ENCODE measurements at places on chromosomes 6 and 20.

DNA sequence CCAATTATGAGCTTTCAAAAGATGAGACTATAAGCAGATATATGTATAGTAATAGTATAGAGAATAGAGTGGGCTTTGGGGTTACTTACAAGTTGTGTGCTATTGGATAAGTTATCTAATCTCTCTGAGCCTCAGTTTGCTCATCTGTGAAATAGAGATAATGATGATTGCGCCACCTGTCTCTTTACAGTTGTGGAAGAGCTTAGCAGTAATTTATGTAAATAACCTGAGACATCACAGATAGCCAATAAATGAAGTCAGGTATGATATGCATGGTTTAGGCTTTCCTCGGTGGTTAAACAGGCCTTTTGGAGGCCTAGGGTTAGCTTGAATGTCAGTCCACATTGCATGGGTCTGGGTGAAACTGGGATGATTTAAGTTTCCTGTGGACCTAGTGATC is 29.8 kb upstream of the SCUBE3 start:
- no peak for DNase-seq

GRCh38 chr6:128174724-128175123 is 273.9 kb upstream of the THEMIS start:
- DNase-seq = no peak

GRCh38 chr20:56463428-56463827 is 5.0 kb upstream of the RTF2 start:
- no peak for DNase-seq

GRCh38 chr20:16517946-16518783 is 55.1 kb downstream of the KIF16B start:
- no peak for DNase-seq

- DNase-seq = peak; percentile 59
These were observed 113.1 kb downstream of the FYN start for GRCh38 chr6:111759836-111760785.

DNA sequence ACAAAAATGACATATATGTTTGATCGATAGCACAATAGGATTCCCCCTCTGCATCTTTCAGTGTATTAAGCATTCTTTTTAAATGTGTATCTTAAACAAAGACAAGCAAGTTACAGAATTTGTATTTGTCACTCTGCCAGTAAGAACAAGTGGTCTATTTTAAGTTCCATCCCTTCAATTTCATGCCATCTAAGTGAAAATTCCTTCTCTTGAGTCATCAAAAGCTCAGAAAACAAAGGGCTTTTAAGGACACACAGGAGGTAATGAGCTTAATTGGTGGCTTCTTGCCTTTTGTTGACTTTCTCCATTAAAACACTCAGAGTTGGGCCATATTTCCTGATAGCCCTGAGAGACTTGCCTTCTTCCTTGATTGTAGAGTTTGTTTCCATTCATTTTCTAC is 547.8 kb downstream of the TENT5A start:
- DNase-seq = no peak

- DNase-seq = no peak
These were observed 20.2 kb downstream of the SF3B5 start for GRCh38 chr6:144075187-144075586.

GRCh38 chr20:1215386-1216170 is 10.3 kb upstream of the RAD21L1 start:
- DNase-seq = no peak

DNA sequence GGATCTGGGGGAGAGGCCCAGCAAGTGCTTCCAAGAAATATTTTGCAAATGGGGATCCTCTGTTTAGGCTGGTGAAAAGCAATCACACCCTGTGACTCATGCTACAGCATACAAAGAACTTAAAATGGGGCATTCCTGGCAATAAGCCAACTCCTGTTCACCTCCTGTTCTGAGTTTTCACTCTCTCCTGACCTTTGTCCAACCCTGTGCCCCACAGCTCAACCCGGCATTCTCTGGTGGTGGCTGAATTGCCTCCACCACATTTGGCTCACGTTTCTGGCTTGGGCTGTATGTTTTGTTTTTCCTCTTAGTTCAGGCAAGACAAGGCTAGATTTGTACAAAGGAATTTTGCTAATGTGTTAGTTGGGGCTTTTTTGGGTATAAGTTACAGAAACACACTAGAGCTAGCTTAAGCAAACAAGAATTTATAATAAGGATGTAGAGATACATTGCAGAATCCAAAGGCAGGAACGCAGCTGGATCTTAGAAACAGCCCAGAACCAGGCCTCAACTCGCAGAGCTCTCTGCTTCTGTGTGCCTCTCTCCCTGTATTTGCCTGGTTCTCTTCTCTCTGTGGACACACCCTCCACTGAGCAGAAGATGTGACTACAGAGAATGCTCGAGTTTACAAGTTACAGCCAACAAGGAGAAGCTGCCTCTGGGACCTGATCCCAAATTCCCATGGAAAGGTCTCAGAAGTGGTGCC is 9.4 kb downstream of the ABCC10 start:
- DNase-seq = no peak

DNA sequence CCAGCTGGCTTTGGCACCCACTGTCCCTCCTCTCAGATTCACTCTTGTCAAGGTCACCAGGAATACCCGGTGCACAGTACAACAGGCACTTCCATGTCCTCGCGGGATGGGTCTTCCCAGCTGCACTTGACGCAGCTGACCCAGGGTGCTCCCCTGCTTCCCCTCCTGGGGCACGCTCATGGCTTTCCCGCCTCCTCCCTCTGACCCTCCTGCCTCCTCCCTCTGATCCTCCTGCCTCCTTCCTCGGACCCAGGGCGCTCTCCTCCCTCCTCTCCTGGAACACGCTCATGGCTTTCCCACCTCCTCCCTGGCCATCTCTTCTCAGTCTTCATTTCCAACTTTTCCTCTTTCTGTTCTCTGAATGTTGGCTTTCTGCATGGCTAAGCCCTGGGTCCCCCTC is 42.1 kb downstream of the FAM209B start:
- no peak for DNase-seq

GRCh38 chr20:4082406-4083097 is 67.2 kb upstream of the RNF24 start:
- DNase-seq = no peak

- no peak for DNase-seq
These were observed 65.2 kb downstream of the RIPOR3 start for GRCh38 chr20:50625986-50626677.

DNA sequence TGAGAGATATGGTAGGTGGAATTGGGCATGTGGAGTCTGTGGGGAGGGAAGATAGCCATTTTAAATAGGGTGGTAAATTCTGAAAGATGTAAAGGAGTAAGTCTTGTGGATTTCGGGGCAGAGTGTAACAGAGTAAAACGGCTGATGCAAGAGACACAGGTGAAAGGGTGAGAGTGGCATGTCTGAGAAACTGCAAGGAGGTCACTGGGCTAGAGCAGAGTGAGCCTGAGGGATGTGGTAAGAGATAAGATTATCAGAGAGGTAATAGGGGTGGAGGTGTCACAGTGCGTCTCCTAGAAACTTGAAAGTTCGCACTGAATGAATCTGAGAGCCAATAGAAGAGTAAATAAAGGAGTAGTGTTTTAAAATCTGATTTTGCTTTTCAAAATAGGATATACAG is 308.1 kb downstream of the EPM2A start:
- no peak for DNase-seq

DNA sequence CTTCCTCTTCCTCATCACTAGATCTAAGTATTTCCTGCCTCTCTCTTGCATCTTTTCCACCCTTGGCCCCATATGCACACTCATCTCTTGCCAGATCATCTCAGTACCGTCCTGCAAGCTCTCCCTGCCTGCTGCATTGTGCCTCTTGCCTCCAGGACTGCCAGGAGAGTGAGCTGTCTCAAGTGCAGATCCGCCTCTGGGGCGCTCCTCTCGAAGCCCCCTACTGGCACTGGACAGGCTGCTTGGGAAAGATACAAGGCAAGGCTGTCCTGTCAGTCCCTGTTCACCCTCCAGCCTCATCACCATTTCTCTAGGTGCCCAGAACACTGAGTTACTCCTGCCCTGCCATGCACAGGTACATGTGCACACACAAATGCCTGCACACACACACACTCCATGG is 10.2 kb downstream of the SYNDIG1 start:
- DNase-seq = no peak

GRCh38 chr6:136404627-136405419 is 115.2 kb upstream of the BCLAF1 start:
- DNase-seq = no peak

DNA sequence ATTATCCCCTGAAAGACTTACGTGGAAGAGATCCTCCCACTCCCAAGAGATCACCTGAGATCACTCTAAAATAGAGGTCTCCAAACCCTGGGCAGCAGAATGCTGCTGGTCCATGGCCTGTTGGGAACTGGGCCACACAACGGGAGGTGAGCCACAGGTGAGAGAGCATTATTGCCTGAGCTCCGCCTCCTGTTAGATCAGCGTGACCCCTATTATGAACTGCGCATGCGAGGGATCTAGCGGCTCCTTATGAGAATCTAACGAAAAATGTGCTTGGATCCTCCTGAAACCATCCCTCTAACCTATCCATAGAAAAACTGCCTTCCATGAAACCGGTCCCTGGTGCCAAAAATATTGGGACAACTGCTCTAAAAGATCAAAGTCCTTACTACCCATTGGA is 1057.4 kb downstream of the EPHA7 start:
- DNase-seq = no peak

GRCh38 chr6:41315943-41316620 is 19.3 kb upstream of the NCR2 start:
- no peak for DNase-seq

- no peak for DNase-seq
These were observed 156.2 kb downstream of the BCAS1 start for GRCh38 chr20:53914091-53914780.

DNA sequence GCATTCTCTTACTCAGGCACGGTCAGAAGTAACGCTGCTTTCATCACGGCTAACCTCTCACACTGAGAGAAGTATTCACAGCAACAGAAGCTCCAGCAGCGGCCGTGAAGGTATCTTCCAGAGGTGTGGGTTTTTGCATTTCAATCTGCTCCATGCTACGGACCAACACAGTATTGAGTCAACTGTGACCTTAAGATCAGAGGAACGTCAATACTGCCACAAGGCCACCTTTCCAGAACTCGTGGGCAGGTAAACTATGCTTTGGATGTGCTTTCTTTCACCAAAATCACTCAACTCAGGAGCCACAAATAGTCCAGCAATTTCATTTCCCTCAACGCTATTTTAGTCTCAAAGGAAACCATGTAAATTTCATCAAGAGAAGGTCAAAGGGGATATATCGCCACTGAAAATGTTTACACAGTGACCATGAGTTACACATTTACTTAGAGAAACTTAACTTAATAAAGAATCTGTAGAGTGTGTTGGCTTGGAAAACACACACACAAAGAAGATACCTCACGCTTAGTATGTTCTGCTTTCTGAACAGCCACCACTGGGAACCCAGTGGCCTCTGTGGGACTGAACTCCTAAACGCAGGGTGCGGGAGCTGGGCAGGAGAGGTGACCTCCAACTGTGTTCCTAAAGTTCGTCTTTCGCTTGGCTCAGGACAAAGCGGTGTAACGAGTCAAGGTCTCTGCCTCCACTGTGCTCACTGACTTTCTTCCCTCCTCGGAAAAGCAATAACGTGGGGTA is 27.9 kb downstream of the TXNDC5 start:
- DNase-seq = no peak

DNA sequence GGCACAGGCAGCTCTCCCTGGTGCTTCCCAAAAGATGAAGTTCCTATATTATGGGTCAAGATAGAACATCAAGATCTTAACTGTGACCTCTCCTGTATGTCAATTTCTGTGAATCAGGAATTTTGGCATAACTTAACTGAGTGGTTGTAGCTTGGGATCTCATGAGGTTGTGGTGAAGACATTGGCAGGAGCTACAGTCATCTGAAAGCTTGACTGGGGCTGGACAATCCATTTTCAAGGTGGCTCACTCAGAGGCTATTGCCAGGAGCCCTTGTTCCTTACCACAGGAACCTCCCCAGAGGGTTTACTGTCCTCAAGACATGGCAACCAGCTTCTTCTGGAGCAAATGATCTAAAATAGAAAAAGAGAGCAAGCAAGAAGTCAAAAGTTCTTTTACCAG is 252.2 kb downstream of the ADGB start:
- no peak for DNase-seq

DNA sequence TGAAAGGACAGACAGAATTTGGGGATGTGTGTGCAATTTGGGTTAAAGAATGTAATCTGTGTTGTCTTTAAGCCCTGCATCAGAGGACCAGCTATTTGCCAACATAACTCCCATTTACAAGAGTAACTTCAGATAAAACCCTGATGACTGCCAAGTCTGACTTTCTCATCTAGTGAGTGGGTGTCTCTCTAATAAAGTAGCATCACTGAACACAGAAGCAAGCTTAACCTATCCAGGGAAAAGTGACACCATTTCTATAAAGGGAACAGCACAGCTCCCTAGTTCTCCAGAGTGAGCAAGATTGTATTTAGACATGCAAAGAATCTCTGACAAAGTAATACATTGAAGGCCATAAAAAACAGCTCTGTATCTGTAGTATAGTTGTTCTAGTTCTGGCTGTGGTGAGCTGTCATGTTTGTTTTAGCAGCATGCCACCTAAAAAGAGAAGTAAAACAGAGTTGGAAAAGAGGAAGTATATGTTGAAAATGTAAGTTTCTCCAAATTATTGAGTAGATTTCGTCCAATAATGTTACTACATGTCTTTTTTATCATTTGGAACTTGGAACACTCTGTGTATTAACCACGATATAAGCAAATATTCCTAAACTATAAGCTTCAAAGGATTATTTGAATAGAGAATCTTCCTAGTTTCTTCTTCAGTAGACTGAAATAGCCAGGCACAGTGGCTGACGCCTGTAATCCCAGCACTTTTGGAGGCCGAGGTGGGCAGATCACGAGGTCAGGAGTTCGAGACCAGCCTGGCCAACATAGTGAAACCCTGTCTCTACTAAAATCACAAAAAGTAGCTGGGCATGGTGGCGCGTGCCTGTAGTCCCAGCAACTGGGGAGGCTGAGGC is 8.8 kb upstream of the PIM1 start:
- DNase-seq = no peak

Measured in T follicular helper cell (primary cell).